ENCODE measurements at places on chromosomes 1 and 21.

DNA sequence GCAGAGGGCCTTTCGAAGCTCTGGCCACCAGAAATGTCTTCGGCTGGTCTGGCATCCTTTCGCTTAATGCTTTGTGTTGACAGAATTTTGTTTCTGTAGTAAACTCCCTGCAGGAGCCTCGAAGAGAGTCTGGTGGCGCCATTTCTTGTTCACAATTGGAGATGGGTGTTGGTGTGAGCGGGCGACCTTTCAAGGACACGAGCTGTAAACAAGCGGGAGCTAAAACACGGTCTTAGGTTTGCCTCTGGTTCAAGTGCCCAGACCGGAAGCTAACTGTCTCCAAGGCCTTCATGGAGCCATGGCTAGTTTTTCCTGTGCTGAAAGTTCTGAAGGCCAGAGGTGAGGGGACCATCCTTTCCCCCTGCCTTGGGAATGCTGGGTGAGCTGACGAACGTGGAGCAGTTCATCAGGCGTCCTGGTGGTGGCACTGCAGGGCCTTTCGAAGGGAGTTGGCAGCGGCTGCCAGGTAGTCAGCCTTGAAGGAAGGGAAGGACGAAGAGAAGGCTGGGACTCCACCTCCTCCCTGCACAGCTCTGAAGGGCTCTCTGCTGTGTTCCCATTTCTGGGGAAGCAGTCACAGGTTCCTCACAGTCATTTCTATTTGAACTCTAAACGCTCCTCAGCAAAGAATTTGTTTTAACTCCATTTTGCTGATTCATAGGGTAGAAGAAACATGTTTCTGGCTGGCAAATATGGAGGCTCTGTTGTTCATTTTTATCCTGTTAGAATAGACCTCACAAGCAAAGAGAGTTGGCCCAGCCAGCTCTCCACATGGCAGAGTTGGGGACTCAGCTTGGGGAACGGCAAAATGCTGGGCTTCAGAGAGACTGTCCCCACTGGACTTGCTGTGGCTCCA lies 35.2 kb downstream of the URB2 start:
- DNase-seq = peak; percentile 73

GRCh38 chr1:221994939-221995338 lies 253.1 kb upstream of the DUSP10 start:
- no peak for DNase-seq

GRCh38 chr21:42818328-42818749 lies 61.0 kb downstream of the WDR4 start:
- DNase-seq = peak; percentile 68

- no peak for DNase-seq
These were observed 281.2 kb upstream of the ST6GALNAC5 start for GRCh38 chr1:76585980-76586674.

DNA sequence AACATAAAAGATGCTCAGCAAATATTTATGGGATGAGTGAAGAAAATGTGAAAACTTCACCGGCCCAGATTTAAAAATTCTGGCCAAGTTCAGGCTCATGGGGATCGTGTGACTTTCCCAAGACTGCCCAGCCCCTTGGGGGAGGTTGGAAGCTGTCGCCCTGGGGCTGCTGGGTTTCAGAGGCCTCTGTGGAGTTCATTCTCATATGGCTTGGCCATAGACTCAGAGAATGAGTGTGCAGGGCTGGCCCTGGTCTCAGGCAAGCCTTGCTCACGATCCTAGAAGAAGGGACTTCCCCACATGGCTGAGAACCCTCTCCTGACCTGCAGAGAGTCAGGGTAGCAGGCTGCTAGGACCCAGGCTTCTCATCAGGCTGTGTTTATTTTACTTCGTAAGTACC lies 24.6 kb downstream of the PADI2 start:
- DNase-seq = no peak

GRCh38 chr1:32990887-32991286 lies 26.3 kb upstream of the RNF19B start:
- DNase-seq = no peak

All from hematopoietic multipotent progenitor cell treated with erythropoietin and hydrocortisone succinate and interleukin-3 and kit ligand, for 8 days (in vitro differentiated cells).